ENCODE measurements at places on chromosomes 1 and 21. TPM values are rescaled to one million over a fixed set of nuclear protein-coding genes. Genes with fewer than 3 reads are reported as not detected.

GRCh38 chr1:180033390-180033789 lies 78.8 kb downstream of the CEP350 start:
- DNase-seq, result no peak

DNA sequence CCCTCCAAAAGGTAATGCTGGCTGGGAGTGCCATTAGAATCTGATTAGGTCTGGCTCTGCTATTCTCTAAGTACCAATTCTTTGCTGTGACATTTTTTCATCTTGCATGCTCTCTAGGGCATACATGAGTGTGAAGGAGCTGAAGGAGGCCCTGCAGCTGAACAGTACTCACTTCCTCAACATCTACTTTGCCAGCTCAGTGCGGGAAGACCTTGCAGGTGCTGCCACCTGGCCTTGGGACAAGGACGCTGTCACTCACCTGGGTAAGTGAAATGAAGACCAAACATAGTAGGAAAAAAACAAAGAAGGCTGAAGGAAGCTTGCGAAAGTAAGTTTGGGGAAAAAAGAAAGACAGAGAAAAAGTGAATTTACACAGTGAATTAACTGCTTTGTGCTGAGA lies 207.9 kb downstream of the PAPPA2 start:
- DNase-seq, result no peak

GRCh38 chr1:47382399-47382983 lies 33.6 kb upstream of the FOXE3 start:
- DNase-seq, result no peak

GRCh38 chr1:6770751-6771440 lies 14.4 kb upstream of the CAMTA1 start:
- no peak for DNase-seq

GRCh38 chr1:92707292-92707691 lies 77.6 kb downstream of the EVI5 start:
- DNase-seq, result no peak

DNA sequence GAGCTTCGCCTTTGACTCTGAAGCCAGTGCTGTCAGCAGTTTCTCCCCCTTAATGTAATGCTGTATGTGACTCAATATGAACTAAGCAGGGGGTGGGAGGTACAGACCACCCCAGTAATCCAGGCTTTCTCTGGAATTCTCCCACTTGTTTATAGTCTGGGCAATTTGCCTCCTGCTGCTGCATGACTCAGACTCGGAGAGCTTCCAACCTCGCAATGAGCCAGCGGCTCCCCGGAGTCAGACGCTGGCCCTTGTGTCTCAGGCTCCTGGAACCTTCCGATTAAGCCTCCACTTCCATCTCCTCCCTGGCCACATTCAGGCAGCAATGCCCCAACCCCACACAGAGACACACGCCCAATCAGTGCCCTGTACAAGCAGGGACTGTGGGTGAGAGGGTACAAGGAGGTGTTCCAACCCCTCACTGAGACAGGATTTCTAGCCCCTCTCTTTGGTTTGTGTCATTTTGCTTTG lies 471.7 kb upstream of the VAMP3 start:
- DNase-seq, result peak; percentile 43

NR1I3 gene
- polyA plus RNA-seq, result 0.17 TPM

CYP2J2 gene
- 1.4 TPM for polyA plus RNA-seq

DNA sequence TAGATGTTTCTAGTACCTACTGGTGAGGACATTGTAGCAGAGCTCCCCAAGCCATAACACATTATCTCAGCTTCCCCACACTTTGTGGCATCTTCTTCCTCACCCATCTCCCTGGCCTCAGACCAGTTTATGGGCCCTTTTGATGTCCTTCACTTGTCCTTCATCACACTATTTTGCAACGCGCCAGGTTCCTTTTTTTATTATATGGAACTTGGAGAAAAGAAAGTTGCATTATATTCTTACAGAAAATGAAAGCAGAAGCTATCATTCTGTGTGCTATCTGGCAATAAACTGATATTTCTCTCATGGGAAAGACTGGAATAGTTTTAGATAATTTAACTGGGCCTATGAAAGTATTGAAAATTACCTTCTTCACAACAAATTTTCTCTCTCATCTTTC lies 196.9 kb upstream of the ETV3 start:
- no peak for DNase-seq

DNA sequence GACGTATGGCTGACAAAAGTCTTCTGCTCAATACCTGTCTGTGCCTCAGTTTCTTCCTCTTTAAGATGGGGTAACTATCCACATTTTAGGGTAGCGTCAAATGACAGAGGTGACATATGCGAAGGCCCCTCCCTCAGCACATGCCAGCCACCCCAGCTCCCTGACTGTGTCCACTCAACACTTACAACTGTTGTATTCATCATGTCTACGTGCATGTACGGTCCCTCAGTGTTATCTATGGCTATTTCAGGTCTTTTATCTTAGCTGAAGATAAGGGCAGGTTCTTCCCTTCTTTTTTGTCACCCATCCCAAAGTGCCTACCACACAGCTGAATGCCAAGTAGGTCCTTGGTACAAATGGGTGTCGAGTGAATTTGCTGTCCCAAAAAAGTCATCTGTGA lies 8.3 kb upstream of the C1orf198 start:
- DNase-seq, result no peak

DNA sequence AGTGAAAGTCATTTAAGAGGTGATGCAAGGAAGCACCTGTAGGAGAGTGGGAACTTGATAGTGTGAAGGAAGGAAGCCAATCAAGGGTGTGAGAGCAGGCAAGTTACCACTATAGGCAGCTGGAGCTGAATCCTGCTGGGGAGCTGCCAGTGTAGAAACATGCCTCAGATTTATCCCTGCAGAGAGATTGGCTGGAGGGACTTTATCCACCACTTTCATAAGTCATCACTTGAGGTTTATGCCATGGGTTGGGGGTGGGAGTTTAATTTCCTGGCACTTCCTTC lies 443.6 kb downstream of the PLPP3 start:
- no peak for DNase-seq

DNA sequence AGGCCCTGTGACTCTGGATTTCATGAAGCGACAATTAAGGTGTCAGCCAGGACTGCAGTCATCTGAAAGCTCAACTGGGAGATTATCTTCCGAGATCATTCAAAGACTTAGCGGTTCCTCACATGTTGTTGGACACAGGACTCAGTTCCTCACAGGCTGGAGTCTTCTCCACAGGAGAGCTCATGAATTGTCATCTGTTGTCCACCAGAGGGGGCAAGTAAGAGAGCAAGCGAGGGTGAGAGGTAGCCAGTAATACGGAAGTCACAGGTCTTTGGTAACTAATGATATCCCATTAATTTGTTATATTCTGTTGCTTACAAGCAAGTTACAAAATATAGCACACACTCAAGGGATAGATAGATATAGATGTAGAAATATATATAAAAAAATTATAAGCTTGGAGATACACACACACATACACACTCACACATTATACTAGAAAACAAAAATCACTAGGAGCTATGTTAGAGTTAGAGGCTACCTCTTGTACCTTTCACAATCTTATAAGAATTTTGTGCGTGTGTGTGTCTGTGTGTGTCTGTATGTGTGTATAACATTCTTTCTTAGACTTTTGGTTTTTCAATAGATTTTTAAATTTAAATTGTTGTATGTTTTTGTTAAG lies 1695.3 kb downstream of the BRINP3 start:
- no peak for DNase-seq

DNAI4 gene
- polyA plus RNA-seq, result 0.21 TPM

DNA sequence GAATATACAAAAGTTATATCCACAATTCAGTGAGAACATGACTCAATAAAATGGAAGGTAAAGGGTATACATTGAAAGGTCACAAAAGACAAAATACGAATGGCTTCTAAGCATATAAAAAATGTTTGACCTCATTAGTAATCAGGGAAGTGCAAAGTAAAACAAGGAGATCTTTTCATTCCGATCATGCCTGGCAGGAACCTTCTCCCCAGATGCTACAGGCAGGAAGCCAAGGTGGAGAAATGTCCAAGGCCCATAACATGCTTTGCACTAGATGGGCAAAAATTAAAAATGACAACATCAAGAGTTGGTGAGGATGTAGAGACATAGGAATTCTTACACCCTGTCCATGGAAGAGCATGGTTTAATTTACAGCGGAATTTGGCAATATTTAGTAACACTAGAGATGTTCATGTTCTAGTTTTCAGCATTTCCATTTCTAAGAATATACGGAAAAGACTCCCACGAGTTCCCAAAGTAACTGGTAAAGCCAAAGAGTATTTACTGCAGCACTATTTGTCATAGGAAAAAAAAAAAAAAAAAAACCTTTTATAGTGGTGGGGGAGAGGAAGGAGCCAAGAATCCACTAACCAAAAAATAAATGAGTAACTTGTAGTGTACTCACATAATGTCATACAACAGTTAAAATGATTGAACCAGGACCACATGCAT lies 184.5 kb upstream of the KAZN start:
- no peak for DNase-seq

- DNase-seq, result no peak
Measured at GRCh38 chr1:226497276-226497833, 51.2 kb upstream of the STUM start.

OR2L5 gene
- not detected for polyA plus RNA-seq

GRCh38 chr1:6003568-6004411 lies 11.6 kb upstream of the NPHP4 start:
- peak; percentile 13 for DNase-seq

SNX7 gene
- 1.8 TPM for polyA plus RNA-seq

DNA sequence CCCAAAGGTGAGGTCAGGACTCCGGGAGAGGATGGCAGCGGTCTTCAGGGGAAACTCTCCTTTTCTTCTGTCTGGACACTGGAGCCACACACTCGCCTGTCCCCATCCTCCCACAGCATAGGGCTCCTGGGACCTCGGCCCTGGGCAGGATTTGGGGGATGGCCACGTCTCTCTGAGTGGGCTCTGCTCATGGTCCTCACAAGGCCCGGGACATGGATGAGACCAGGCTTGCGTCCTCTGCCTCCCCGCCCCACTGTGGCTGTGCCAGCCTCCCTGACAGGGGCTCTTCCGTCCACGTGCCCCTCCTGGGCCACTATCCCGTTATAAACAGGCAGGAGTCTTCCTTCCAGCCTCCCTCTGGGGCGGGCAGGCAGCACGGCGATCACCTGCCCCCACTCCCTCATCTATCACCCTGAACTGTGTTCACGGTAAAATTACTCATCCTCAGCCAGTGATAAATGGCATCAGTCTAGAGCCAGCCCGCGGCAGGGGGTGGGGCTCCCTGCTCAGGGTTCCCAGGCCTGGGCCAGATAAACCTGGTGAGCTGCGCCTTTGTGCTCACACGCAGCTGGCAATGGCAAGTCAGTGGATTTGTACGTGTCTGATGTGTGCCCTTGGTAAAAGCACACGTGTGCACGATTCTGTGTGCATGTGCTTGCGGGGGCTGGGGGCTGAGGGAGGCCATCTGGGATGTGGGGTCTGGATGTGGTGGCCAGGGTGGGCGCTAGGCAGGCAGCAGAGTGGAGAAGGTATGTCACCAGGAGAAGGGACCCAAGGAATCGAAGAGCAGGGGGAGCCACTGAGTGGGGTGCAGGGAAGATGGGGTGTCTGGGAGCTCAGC lies 12.6 kb upstream of the SAMD11 start:
- peak; percentile 19 for DNase-seq

- no peak for DNase-seq
Measured at GRCh38 chr1:175434283-175434860, 241.8 kb upstream of the KIAA0040 start.

GRCh38 chr1:186747661-186748060 lies 67.4 kb upstream of the PTGS2 start:
- DNase-seq, result no peak
